MG63 (cell line): ENCODE measurements at places on chromosomes 2 and 18. TPM values are rescaled to one million over a fixed set of nuclear protein-coding genes. Genes with fewer than 3 reads are reported as not detected.

Gene SERPINB3
- total RNA-seq = not detected in 2 replicates

- DNase-seq = no peak
Measured at GRCh38 chr2:237472187-237472712, 14.8 kb upstream of the MLPH start.

Gene G6PC2
- not detected in 2 replicates for total RNA-seq

Gene POMC
- not detected in 2 replicates for total RNA-seq

- no peak for DNase-seq
Measured at GRCh38 chr18:58967751-58968254, 103.1 kb downstream of the ZNF532 start.

Gene LONRF2
- total RNA-seq = 1.4 and 2.0 TPM in 2 replicates

DNA sequence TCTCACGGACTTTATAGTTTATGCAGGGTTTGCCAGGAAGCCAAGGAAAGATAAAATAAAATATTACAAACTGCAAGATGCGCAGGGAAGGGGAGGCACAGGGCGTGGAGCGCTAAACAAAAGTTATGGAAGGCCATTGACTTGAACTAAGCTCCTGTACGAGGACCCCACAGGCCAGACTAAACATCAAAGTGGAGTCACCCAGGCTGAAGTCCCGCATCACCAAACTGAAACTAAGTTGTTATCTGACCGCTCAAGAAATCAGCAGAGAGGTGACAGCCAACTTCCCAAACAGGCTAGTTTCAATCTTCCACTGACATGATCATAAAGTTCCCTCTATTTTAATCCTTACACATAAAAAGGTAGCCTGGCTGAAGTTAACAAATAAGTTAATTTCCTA, 90.5 kb upstream of the YWHAQ start:
- no peak for DNase-seq

Gene HMSD
- not detected in 2 replicates for total RNA-seq

- DNase-seq = no peak
Measured at GRCh38 chr18:77082316-77082955, 50.1 kb downstream of the MBP start.

DNA sequence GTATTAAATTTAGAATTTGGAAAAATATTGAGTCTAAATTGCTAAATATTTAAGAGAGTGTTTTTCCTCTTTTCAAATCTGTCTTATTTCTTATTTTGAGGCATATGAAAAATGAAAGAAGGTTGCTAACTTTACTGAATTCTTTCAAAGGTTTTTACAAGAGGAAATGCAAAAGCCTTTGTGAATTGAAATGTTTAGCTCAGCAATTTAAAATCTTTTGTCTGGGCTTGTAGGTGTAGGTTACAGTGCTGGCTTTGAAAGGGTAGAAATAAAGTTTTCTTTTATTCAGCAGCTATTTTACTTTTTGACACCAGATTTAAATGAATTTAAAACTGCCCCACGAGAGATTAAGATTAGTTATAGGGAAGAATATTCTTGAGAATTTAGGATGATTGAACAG, 192.0 kb downstream of the CDH7 start:
- no peak for DNase-seq

DNA sequence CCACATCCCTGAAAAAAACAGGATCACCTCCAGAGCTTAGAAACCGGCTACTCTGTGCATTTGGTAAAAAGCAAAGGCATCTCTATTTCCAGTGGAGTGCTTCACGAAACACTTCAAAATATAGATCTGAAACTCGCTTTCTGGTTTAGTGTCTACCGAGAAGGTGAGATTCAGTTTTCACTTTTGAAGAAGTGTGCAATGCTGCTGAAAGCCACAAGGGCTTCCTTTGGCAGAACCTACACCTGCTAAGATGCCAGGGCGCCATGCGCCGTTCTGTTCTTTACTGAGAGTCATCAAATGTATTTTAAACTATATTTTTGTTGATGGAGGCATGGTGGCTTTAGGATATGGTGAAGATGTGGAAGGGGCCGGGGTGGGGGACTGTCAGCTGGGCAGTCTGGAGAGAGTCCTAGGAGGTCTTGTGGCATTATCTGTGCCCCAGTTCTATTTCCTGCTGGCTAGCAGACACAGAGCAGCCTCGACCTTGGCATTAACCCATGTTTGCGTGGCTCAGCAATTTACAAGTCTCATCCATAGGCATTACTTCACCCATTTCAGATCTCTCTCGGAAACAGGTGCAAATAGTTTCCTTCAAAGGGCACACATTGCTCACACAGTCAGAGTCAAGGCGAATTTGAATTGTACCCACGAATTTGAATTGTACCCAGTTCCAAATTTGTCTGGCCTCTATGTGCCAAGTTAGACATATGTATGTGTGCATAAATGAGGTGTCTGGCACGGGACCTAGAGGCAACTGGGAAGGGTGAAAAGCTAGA, 46.7 kb upstream of the KCNF1 start:
- DNase-seq = peak; percentile 65

Gene DNAH6
- not detected in 2 replicates for total RNA-seq

Gene KCNJ3
- not detected in 2 replicates for total RNA-seq

DNA sequence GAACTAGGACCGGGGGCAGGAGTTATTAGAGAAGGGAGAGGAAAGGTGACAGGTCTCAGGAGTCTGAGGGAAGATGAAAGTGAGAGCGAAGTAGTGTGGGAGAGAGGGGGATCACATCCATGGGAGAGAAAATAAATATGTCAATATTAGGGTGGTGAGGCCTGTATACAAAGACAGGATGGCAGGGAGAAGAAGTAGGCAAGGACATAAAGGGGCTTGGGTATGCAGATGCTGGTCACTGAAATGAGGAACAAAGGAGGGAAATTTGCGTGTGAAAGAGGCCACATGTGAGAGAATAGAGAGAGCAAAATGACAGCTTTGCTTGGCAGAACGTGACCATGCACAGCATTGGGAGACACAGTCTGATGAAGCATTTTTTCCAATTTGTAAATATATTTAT, 13.6 kb downstream of the METAP1D start:
- no peak for DNase-seq

DNA sequence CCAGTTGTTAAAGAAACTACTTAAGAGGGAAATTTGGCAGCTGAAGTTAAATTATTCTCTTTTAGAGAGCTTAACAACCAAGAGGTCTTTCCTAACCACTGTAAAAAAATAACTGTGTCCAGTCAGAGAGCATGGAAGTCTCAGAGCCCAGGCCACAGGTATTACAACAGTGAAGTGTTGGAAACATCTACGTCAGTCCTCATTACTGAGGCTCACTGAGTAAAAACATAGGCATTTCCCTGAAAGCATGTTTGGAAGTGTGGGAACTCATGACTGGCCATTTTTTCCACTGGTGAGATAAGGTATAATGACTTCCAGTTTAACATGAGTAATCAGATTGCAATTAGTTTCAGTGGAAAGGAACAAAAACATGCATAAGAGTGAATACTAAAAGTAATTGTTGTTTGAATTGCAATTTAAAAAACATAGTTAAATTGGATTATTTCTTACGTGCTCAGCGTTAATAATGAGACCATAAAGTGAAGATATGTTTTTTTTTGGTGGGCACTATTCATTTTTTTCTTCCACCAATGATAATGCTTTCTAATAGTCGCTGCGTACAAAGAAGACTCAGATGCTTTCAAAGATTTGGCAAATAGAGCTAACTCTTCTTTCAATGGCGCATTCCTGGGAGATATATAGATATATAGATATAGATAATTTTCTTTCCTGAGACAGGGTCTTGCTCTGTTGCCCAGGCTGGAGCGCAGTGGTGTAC, 60.8 kb downstream of the EFEMP1 start:
- DNase-seq = peak; percentile 70

Gene DSEL
- 3.7 and 6.2 TPM in 2 replicates for total RNA-seq

GRCh38 chr2:28869494-28870145, 489 bp downstream of the TRMT61B start:
- no peak for DNase-seq

GRCh38 chr2:76953733-76954347, 568.3 kb downstream of the LRRTM4 start:
- DNase-seq = no peak

DNA sequence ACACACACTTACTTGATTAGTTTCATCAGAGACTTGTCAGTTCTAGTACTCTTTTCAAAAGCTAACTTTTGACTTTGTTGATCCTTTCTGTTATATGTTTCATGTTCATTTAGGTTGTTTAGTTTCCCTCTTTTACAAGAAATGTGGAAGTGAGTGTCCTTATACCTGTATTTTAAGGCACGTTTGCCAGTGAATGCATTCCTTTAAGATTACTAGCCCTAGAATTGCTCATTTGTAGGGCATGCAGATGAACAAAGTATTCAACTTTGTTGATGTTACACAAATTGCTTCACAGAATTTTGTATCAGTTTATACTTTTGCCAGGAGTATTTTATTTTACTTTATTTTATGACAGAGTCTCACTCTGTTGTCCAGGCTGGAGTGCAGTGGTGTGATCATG, 6.3 kb downstream of the IL1RL2 start:
- DNase-seq = no peak

Gene CKAP2L
- 19.4 and 19.9 TPM in 2 replicates for total RNA-seq

GRCh38 chr2:53877556-53877955, 17.8 kb upstream of the GPR75 start:
- no peak for DNase-seq

Gene AGXT
- not detected in 2 replicates for total RNA-seq

Gene TMEM131
- 5.9 and 44.7 TPM in 2 replicates for total RNA-seq
